ENCODE measurements at places on chromosomes 12 and 14.

DNA sequence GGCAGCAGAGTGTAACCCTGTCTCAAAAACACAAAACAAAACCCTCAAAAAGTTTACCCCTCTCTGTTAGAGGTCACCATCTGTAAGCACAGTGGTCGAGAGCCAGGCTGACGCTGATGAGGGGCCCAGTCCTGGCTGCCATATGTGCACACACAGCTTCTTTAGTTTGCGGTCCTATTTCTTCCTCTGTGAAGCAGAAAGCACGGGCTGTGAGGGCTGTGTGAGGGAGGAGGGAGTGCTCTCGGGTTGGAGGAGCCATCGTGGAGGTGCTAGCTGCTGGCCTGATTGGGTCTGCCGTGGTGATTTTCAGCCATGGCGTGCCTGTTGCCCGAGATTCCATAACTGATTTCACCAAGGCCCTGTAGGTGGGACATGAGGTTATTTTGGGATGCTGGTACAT lies 3.5 kb downstream of the ULK1 start:
- no peak for DNase-seq

GRCh38 chr14:89661392-89661791 lies 244.4 kb upstream of the FOXN3 start:
- DNase-seq: no peak

DNA sequence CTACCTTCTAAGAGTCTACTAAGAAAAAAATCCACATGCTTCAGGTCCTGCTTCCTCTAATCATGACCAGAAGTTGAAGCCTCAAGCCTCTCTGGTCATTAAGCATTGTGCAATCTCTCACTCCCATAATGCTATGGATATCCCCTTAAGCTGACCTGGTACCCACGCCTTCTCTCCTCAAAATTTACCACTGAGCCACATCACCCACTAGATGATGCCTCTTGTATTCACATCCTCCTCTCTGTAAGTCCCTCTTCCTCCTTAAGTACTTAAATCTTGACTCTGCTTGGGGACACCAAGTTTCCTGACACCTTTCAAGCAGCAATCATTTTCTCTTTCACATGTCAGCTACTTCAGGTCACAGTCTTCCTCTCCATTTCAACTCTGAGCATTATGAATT lies 9.8 kb downstream of the GALNT4 start:
- DNase-seq: no peak

GRCh38 chr12:55997535-55997859 lies 421 bp downstream of the SUOX start:
- DNase-seq: no peak

DNA sequence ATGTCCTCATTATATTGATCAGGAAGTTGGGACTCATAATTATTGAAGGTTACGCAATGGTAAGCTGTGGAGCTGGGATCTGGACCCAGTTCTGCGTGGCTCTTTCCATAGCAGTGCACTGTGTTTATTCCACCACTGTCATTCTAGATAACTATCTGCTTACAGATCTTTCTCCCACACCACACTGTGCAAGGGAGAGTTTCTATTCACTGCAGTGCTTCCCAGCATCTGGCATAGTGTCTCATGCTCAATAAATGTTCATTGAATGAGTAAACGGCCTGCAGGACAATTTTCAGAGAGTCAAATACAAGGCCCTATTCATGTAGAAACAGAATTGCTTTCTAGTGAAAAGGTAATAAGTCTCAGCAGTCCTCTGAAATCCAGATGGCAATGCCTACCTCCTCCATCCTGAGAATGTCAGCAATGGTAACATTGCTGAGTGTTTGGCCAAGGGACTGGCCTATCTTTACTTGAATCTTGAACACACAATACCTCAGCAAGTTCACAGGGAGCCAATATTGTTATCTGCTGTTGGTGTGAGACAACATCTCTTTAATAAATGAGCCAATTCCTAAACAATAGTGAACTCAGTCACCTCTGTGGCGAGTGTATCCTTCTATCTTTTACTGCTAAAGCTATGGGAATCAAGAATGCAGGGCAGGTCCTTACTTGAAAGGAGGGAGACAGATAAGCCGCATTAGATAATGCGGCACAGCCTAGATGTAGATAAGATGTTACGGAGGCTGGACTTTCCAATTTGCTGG lies 332.4 kb upstream of the PRICKLE1 start:
- DNase-seq: no peak

DNA sequence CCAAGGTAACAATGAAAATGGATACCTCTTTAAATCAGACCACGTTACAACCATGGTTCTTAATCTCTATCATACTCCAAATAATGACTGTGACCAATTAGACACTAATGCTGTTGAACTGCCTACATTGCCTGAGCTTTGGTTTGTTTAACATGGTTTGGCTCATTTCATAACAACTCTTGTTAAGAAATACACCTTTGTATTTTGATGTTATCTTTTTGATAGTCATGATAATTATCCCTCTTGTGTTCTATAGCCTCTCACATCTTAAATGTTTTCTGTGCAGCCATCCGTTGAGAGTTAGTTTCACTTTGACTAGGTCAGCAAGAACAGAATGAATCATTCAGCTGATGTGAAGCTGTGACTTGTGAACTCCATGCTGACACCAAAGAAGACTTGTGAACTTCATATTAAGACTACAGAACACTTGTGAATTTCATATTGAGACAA lies 75.5 kb upstream of the RERGL start:
- no peak for DNase-seq

- no peak for DNase-seq
These were observed 10.7 kb downstream of the EID3 start for GRCh38 chr12:104314242-104314614.

GRCh38 chr14:22419620-22420019 lies 169.4 kb downstream of the DAD1 start:
- no peak for DNase-seq

GRCh38 chr12:34126239-34126641 lies 103.9 kb downstream of the ALG10 start:
- DNase-seq: no peak

DNA sequence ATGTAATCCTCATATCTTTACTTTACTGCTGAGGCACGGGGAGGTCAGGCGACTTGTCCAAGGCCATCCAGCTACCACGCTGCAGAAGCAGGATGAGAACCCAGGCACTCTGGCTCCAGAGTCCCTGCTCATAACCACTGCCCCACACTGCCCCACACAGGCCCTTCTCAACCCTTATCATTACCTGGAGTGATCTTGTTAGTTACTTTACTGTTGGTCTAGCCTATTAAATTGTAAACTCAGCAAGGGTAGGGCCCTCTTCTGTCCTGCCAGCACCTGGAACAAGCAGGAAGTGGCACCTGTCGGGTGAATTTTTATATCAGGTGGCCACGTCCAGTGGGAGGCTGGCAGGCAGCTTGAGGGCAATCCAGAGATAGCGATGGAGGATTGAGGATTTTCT lies 12.2 kb downstream of the FAIM2 start:
- no peak for DNase-seq

DNA sequence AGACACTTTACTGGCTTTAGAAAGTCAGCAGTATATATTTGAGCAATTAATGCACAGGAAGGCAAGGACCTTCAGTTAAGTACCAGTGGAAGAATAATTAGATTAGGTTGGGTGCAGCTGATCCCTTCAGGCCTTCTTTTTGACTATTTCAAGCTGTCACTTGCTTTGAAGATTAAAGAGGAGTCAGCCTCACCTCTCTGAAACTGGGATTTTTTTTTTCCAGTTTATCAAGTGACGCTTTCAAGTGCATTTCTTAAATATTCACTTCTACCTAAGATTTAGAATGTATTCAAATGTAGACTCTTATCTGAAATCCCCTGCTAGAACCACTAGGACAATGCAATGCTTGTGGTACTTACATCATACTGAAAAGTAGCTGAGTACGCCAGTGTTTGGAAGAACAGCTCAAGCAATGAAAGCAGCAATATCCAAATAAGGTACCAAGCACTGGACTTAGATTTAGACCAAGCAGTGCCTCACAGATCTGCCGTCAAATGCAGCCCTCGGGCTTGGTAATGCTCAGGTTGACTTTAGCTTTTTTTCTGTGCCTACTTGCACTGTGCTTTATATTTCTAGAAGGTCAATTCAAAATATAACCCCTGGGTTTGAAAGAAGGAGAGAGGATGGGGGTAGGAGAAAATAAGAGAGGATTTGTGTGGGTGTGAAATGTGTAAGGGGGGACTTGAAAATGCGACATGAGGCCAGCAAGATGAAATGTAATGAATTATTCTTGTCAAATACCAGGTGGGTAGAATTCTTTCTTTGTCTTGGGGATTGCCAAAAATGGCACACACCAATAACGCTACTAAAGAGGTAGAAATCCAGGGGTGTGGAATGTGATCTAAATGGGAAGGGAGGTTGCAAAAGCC lies 3.7 kb upstream of the FERMT2 start:
- no peak for DNase-seq

DNA sequence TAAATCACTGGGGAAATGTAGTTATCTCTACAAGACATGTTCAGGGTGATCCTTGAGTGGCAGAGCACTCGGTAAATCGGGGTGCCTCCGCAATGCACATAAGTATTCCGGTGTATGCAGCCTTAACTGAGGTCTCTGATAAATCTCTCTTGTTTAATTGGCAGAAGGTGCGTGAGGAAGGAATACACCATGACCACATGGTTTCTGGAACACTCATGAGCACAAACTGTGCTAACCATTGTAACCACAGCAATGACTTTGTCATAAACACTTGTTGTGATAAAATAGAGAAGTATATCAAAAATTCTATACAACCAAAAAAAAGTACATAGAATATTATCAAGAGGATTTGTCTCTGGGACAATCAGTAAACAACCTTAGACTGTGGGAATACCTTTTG lies 146.8 kb upstream of the DIO2 start:
- no peak for DNase-seq

GRCh38 chr12:6292606-6293005 lies 17.9 kb upstream of the PLEKHG6 start:
- no peak for DNase-seq

DNA sequence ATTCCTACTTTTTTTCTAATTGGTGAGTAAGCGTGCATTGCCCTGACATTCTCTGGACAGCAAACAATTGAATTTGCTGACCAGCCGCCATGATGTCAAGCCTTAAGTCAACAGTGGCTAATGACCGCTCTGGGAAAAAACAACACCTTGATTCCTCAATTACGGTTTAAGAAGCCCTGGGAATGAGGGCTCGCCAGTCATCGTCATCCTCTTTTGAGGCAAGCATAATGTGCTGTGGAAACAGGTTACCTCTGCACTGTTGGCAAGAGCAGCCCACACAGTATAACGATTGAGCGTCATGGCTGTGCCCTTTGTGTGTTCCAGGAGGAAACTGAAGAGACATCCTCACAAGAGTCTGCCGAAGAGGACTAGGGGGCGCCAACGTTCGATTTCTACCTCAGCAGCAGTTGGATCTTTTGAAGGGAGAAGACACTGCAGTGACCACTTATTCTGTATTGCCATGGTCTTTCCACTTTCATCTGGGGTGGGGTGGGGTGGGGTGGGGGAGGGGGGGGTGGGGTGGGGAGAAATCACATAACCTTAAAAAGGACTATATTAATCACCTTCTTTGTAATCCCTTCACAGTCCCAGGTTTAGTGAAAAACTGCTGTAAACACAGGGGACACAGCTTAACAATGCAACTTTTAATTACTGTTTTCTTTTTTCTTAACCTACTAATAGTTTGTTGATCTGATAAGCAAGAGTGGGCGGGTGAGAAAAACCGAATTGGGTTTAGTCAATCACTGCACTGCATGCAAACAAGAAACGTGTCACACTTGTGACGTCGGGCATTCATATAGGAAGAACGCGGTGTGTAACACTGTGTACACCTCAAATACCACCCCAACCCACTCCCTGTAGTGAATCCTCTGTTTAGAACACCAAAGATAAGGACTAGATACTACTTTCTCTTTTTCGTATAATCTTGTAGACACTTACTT lies 138.9 kb downstream of the HMGA2 start:
- DNase-seq: no peak

GRCh38 chr12:57694459-57695019 lies 607 bp downstream of the OS9 start:
- peak; percentile 2 for DNase-seq

DNA sequence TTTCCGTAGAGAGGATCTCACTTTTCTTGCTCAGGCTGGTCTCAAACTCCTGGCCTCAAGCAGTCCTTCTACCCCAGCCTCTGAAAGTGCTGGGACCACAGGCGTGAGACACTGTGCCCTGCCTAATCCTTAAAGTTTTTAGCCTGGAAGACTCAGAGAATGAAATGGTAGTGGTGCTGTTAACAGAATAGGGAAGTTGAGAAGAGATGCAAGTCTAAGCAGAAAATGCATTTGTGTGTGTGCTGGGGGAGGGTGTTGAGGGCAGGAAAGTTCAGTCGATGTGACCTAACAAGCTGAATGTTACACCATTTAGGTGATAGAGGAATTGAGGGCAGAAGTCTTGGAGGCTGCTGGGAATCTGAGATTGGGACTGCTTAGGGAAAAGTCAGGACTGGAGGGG lies 6.9 kb upstream of the TUBA1A start:
- no peak for DNase-seq

DNA sequence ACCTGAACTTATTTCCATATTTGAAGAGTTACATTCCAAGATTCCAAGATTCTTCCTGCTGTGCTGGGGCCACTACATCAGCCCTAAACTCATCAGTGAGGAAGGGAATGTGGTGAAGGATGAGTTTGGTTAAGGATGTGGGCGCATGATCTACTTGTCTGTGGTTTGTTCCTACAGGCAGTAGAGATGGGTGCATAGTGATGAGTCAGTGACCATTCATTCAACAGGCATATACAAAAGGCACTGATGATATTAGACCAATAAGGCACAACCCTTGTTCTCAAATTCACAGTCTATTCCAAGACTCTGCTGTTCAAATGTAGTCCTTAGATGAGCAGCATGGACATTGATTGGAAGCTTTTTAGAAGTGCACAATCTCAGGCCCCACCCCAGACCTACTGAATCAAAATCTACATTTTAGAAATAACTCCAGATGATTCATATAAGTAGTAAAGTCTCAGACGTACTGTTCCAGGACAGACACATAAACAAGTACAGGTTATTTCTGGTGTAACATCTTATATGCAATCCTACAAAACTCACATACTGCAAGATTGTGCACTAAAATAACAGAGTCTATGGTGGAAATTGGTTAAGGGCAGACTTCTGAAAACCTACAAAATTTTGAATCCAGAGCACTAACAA lies 47.7 kb upstream of the MAP3K9 start:
- DNase-seq: no peak

Data from neuronal stem cell (in vitro differentiated cells).